ENCODE measurements at places on chromosomes 13 and 19.

DNA sequence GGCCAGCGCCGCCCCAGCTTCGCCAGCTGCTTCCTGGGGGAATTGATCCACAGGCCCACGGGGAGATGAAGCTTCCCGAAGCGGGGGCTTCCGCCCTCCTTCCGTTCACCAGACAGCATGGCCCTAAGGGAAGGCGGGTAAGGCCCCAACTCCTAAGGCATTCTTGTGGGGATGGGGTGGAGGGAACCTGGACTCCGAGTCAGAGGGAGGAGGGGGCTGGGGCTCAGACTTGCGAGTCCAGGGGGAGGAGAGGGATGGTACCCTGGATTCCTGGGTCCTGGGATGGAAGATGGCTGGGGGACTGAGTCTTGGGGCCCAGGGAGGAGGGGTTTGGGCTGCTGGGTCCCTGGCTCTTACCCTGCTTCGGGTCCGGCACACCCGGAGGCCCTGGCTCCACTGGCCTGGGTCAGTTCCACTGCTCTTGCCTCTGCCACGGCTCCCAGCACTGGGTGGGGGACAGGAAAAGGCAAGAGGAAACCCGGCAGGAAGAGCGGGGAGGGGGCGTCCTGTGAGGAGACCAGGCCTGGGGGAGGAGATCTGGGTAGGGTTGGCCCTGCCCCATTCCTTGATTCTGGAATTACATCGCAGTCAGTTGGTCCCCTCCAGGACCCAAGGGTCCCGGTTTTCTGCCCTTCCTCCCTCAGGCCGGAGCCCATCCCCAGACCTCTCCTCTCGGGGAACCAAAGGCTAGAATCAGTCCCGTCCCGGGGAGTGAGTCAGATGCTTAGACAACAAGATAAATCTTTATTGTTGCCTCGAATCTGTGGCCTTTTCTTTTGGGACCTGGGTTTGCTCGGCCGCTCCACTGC, at the start of gene RASIP1:
Gene RASIP1 (minus strand): TSS at position 447 of the 809 bp plus-strand sequence. CDS start 328 bp downstream, at position 119.
- DNase-seq = no peak

DNA sequence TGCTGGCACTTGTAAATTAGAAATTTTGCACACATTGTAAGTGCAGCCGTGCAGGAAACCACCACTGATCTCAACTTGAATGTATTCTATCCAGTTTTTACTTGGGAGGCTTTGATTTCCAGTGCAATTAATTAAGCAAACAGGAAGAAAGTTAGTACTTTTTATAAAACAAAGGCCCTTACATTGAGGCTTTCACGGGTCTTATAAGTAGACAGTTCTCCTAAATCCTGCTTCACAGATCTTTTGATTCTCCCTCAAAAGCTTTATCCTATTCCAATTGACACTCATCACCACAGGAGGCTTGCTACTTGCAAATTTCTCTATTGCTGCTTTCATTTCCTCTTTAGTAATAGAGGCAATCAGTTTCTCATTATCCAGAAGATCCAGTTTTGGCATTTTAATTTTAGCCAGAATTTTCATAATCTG, 90.1 kb downstream of the ERCC5 start:
- no peak for DNase-seq

DNA sequence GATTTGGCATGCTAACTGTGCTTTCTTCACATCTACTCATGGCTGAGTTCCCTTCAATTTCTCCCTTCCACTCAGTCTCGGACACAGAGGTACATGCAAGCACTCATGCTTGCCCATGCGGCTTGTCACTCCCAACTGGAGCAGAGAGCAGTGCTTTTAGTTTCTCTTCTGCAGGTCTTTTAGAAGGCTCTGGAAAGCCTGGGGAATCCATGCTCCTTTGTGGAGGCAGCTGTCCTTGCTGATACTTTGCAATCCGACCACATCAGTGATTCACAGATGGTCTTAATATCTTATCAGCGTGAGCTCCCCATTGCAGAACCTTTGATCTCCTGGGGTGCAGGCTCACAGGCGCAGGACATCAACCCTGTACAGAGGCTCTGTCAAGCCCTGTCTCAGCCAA, 203.9 kb downstream of the COL4A1 start:
- no peak for DNase-seq

- DNase-seq = no peak
These were observed 67.0 kb upstream of the SERP2 start for GRCh38 chr13:44306371-44307192.

GRCh38 chr19:18500799-18501198, 21.1 kb downstream of the ELL start:
- no peak for DNase-seq

DNA sequence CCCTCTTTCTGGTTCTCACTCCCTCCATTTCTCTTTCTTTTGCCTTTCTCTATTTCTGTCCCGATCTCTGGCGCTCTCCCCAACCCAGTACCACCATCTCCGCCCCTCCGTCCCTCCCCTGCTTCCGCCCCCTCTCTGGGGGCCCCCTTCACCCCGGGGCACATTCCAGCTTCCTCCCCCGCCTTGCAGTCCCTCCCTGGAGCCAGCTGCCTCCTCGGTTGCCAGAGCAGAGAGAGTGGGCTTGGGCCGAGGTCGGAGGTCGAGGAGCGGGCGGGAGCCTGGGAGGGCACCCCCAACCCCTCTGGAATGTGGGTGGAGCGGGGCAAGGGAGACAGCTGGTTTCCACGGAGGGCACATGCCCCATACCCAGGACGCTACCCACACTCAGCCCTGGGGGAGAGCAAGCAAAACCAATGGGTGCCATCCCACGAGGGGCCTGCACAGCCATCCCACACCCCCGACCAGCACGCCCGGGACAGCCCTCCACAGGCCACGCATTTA, 6.5 kb upstream of the CIRBP start:
- DNase-seq = no peak

DNA sequence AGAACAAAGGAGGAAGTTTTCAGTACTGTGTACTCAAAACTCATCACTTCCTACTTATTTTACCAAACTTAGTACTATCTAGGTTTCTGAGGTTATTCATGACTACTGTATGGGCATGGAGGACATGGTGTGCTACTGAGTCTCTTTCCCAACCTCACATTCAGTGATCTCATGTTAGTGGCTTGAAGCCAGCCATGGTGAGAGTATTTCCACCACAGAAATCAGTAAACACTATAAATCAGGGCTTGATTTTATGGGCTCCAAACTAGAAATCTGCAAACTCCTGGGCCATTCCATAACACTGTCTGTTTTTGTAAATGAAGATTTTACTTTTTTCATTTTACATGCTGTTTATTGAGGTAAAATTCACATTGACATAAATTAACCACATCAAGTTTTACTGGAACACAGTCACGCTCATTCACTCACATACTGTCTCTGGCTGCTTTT, 19.7 kb downstream of the MED26 start:
- DNase-seq = no peak

DNA sequence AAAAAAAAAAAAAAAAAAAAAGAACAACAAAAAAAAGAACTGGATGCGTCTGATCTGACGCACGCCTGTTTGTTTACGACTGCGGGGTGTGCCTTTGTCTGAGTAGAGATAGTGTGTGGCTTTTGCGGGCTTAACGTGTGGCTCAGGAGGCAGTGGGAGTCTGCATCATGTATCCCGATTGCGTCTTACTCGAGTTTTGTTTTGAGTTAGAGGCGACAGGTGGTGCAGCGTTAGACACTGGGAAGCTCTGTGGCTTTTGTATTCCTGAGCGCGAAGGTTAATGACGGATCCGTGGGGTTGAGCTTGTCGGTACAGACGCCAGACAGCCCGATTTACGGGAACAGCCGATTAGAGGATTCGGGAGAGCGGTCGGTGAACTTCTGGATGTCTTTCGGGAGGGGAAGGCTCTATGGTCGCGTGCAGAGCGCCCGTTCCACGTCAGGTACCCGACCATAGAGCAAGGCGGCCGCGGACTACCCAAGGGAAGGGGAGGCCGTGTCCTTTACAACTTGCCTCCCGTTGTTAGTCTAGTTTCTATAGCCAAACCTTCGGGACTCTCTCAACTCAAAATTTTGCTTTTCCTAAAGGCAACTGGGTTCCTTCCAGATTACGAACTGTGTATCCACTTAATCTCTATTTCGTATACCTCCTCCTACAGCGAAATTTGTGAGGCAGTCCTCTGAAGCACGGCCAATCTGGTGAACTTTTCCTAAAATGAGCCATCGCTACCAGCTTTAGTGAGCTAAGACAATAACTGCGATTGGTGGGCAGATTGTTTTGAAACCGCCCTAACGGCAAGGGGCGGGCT, 926 bp upstream of the HNRNPUL1 start:
- peak; percentile 62 for DNase-seq

GRCh38 chr19:11578258-11579142, 1.1 kb upstream of the ACP5 start:
- no peak for DNase-seq

GRCh38 chr13:109151696-109152095, 522.3 kb downstream of the MYO16 start:
- DNase-seq = no peak

- no peak for DNase-seq
These were observed 4.2 kb upstream of the LRG1 start for GRCh38 chr19:4543842-4544647.

GRCh38 chr13:23658929-23659541, 88.8 kb downstream of the TNFRSF19 start:
- DNase-seq = no peak

GRCh38 chr19:4066682-4067395, at the start of gene ZBTB7A:
Gene ZBTB7A (minus strand): TSS chr19:4066899. CDS start chr19:4055232, 11,667 bp downstream.
- DNase-seq = peak; percentile 72

- DNase-seq = no peak
These were observed 4.8 kb downstream of the DHDH start for GRCh38 chr19:48938256-48938655.

GRCh38 chr19:14416817-14417231, 2.3 kb downstream of the DDX39A start:
- no peak for DNase-seq

DNA sequence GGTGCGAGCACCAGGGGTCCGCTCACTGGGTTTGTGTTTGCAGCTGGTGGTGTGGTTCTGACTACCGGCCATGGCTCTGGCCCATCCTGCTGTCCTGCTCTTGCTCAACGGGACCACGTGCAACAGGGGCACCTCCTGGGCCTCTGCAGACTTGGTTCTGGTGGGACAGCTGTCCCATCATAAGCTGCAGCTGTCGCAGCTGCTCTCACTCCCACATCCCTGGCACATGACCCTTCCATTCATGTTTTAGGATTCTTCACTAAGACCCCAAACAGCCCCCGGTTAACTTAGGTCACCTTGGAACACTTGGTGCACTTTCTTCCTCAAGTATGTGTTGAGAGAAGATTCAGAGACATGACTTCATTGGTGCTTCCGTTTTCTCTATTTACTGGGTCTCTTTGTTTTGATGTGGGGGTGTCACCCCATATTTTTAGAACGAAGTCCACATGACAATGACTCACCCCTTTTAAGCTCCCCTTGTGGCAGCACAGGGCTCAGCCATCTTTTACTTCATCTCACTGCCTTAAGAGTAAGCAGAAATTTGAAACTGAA, 68.4 kb upstream of the ARHGEF7 start:
- no peak for DNase-seq

GRCh38 chr13:101978552-101979315, 423.1 kb downstream of the FGF14 start:
- no peak for DNase-seq

DNA sequence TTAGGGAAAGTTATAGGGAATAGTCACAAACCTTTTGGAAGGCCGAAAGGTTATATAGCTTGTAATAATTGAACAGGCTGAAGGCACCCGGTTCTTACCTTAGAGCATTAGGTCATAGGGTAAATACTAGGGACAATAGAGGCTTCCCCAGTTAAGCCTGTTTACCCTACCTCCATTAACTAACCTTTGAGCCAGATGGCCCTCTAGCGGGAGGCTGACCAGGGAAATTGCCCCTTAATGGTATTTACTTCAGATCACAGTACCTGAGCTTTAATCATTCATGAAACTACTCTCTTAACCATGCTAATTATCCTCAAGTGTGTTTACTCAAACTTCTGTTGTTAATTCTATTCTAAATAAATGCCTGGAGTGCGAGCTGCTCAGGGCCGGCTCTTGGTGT, 20.4 kb upstream of the ZNF83 start:
- no peak for DNase-seq

DNA sequence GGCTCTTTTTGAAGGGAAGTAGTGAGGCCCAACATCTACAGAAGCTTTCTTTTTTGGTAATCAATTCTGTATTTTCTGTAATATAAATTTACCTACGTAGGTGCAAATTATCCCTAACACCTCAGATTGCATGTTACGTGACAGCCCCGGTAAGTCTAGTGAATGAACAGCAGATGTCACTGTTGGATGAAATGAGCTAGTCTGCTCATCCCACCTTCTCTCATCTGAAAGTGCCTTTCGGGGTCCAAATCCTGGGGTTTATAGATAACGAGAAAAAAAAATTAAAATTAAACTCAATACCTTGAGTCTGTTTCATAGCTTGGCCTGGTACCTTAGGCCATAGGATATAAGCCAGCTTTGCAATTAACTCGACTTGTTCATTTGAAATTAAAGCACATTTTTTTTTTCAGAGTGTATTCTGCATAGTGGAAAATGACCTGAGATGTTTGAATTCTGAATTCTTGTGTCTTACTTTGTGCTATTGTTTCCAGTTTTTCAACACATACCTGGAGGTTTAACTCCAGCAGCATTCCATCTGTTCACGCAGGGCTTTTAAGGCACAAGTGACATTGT, 548.2 kb downstream of the GPC5 start:
- no peak for DNase-seq

DNA sequence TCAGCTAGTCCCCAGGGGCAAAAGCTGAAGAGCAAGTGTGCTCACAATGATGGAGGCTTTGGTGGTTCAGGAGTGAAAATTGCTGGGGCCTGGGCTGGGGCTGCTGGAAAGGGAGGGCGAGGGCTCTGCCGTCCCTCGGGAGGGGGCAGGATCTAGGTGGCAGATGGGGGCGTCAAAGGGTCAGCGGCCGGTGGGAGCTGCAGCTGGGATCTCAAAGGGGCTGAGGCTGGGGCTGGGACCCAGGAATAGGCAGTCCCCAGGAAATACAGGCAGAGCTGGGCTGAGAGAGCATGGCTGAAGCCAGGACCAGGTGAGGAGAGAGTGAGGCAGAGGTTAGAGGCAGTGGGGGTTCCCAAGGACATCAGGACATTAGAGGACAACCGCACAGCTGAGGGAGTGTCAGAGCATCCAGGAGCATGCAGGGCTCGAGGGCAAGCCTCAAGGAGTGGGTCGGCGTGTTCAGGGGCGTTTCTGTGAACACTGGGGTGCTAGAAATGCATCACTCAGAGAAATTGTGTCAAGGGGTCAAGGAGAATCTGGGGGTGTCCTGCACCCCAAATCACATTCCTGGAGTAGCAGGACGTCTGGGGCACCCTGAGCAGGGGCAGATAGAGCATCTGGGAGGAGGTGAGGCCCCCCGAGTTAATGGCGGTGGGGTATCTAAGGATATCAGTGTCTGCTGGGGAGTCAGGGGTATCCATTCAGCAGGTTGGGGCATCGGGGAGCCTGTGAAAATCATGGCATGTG, 1.2 kb upstream of the SYNE4 start:
- no peak for DNase-seq
